ENCODE measurements at places on chromosomes 13 and 19.
A peak's percentile ranks its signal among the peaks of the same experiment; 100 is the strongest.

GRCh38 chr19:48591021-48591420 is 15.5 kb upstream of the SPACA4 start:
- DNase-seq, result no peak

GRCh38 chr13:44719857-44720671 is 143.9 kb upstream of the TSC22D1 start:
- DNase-seq, result no peak

DNA sequence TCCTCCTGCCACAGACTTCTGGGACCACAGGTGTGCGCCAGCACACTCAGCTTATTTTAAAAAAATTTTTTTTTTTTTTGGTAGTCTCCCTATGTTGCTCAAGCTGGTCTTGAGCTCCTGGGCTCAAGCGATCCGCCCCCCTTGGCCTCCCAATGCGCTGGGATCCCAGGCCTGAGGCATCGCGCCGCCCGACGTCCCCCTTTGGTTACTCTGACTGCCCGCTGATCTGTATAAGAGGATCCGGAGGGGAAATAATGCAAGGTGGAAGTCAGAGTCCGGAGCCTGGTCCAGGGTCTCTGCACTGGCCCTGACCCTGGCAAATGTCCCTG is 486 bp upstream of the ZNF805 start:
- no peak for DNase-seq

DNA sequence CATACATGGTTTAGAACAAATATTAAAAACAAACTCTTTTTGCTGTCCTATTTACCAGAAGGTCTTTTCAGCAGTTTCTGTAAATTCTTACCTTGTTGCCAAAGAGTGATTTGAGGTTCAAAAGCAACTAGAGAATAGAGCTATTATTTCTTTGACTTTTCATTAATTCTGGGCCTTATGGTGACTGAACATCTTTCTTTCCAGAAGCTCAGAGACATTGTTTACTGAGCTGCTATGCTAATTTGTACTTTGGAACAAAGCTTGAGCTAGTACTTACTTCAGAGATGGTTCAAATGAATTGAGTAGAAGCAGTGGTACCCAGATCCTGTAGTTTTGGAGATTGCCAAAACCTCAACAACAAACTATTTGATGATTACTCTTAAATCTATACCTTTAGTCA is 331.2 kb downstream of the SPRY2 start:
- no peak for DNase-seq

GRCh38 chr13:61084988-61085387 is 330.7 kb downstream of the PCDH20 start:
- DNase-seq, result no peak

DNA sequence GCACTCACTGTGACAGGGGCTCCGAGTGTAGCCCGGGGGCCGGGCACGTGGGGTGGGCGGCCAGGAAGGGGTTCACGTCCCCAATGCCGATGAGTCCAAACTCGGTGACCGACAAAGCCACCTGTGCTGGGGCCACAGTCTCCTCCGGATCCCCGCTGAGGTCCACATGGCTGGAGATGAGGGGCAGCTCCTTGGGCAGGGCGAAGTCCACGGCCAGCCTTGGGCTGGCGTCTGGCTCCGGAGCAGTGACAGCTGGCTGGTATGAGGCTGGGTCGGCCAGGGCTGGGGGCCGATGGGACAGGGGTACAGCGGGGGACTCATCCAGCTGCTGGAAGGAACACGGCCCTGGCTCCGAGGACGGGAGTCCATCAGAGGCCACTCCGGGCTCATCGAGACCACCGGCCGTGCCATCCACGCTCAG is 15.9 kb upstream of the PLPP2 start:
- no peak for DNase-seq

DNA sequence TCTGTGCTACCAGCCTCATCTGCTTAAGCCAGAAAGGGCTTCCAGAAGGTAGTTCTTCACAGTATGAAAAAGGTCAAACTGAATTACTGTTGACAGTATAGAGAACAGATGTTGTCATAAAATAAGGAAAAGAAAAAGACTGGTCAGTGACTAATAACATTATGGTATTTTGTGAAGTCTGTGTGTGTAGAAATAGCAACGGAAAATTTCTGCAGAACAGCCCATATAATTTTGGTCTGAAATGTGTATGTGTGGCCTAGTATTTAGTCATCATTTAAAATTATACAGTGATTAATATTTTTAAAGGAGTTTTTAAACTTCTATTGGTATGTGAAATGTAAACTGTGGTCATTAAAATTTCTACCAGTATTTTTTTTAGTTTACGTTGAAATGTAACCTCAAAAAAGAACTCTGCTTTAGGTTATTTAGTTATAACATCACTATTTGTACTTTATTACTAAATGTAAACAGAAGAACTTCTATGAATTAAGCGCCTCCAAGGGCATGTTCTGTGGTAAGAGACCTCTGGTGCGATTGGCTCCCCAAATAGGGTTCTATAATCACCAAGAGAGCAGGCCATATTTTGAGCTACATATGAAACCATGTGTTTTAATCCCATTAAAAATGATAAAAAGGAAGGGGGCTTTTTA is 3.3 kb upstream of the GPR183 start:
- no peak for DNase-seq

DNA sequence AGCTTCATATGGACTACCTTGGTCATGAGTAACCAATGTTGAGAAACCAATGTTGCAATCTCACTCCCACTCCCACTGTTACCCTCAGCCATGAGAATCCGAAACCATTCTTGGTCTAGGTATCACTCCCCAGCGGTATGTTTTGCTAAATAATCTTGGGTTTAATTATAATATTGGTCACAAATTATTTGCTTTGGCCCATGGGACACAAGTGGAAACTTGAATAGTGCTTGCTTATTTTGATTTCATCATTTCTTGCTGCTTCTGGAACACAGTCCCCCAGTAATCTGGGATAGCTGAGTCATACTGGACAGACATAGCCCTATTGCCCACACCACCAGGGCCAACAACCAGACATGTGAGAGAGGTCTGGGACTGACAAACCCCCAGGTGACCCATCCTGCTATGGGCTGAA is 171.6 kb upstream of the IPO5 start:
- DNase-seq, result no peak

- no peak for DNase-seq
Measured at GRCh38 chr13:89239361-89240127, 1568.4 kb downstream of the SLITRK5 start.

DNA sequence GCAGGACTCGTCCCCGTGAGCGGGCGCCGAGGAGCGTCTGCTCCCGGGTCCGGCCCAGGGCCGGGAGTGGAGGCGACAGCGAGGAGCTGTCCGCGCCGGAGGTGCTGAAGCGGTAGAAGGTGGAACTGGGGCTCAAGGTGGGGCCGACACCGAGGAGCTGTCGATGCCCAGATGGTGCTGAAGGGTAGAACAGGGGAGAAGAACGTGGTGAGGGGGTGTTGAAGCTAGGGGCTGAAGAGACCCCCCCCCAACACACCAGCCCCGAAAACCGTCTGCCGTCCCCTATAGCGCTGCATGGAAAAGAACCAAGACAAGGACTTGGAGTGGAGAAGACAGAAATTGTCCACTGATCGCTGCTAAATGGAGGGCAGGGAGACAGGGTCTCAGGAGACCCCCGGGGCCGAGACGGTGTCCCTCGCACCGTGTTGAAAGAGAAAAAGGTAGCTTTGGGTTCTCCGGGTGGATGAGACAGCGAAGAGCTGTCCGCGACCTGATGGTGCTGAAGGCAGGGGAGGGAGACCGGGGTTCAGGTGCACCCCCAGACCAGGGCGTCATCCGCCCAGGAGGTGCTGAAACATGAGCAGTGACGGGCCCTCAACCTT is 7.1 kb upstream of the PDE4C start:
- no peak for DNase-seq

- no peak for DNase-seq
Measured at GRCh38 chr19:8367327-8368001, 3.5 kb downstream of the ANGPTL4 start.

GRCh38 chr19:31317570-31317969 is 31.7 kb downstream of the TSHZ3 start:
- DNase-seq, result no peak

DNA sequence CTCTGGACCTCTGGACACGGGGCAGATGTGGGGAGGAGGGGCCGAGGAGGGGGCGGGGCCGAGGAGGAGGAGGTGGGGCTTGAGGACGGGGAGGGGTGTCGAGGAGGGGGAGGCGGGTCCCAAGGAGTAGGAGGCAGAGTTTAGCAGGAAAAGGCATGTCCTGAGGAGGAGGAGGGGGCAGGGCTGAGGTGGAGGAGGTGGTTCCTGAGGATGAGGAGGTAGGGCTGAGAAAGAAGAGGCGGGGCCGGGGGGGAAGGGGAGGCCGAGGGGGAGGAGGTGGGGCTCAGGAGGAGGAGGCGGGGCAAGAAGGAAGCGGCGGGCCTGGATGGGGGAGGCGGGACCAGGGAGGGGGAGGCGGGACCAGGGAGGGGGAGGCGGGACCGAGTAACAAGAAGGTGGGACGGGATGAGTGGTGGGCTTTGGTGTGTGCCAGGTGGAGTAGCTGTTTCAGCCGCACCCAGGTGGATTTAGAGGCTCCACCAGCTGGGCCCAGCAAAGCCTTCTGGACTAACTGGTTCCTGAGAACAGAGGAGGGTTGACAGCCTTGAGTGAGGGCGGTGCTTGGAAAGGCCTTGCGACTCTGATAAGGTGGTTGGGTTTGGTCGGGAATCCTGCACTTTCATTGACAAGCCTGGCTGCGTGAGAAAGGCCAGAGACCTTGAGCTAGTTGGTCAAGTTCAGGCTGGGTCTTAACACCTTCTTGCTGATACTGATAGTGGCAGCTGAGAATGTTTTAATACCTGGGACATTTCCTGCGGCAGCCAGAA is 7.7 kb downstream of the TECR start:
- no peak for DNase-seq

GRCh38 chr19:35354898-35355297 is 3.4 kb upstream of the FFAR3 start:
- no peak for DNase-seq

DNA sequence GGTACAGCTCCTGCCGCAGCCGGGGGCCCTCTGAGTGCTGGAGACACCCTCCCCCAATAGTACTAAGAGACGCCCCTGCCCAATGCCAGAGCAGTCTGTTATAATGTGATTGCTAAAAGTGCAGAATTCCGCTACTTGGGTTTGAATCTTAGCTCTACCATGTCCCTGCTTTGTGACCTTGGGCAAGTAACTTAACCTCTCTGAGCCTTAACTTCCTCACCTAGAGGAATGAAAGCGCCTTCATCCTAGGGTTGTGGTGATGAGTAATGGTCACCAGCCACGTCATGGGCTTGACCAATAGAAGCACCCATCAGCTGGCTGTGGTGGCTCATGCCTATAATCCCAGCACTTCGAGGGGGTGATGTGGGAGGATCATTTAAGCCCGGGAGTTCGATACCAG is 6.5 kb downstream of the PLEKHG2 start:
- no peak for DNase-seq

DNA sequence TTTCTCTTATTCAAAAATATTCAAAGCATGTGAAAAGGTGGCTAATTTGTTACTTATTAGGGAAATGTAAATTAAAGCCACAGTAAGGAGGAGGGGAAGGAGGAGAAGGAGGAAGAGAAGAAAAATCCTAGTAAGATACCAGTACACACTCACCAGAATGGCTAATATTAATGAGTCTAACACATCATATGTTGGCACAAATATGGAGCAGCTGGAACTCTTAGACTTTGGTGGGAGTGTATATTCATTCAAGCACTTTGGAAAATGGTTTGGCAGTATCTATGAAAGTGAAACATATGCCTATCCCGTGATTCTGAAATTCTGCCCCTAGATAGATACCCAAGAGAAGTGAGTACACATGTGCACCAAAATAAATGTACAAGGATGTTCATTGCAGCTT is 38.1 kb upstream of the RGCC start:
- DNase-seq, result no peak

DNA sequence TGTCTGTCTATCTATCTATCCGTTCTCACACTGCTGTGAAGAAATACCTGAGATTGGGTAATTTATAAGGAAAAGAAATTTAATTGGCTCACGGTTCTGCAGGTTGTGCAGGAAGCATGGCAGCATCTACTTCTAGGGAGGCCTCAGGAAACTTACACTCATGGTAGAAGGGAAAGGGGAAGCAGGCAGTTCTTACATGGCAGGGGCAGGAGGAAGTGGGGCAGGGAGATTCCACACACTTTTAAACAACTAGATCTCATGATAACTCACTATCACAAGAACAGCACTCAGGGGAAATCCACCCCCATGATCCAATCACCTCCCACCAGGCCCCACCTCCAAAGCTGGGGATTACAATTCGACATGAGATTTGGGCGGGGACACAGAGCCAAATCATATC is 105.3 kb downstream of the SLC10A2 start:
- DNase-seq, result no peak

GRCh38 chr19:38032151-38032550 is 125.1 kb downstream of the SIPA1L3 start:
- DNase-seq, result no peak

GRCh38 chr19:16612636-16613035 is 15.4 kb downstream of the MED26 start:
- no peak for DNase-seq

DNA sequence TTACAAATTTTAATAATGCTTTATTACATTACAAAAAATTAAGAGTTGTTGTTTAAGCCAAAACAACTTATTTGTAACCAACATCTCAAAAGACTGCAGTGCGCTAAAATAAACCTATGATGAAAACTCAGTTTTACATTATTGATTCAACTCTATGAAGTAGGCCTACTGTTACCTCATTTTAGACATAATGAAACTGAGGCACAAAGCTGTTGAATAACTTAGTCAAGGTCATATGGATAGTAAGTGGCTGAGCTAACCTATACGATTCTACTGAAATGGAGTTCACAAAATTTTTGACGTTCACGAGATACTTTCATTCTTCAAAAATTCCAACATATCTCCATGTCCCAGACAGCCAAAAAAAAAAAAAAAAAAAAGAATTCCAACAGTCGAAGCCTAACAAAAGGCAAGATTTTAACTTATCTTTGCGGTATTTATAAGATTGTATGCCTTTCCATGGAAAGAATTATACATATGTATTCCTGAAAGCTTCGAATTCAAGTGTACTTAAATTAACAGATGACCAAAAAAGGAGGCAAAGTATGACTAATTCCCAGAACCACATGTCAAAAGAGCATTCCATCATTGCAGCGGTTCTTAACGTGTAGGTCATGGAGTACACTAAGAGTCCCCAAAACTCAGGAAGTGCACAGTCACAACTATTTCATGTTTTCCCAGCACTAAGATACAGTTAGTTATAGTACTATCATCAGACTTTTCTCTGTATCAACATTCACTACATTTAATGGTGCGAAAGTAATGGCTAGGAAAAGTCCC is 69.4 kb downstream of the PSPC1 start:
- peak; percentile 48 for DNase-seq

DNA sequence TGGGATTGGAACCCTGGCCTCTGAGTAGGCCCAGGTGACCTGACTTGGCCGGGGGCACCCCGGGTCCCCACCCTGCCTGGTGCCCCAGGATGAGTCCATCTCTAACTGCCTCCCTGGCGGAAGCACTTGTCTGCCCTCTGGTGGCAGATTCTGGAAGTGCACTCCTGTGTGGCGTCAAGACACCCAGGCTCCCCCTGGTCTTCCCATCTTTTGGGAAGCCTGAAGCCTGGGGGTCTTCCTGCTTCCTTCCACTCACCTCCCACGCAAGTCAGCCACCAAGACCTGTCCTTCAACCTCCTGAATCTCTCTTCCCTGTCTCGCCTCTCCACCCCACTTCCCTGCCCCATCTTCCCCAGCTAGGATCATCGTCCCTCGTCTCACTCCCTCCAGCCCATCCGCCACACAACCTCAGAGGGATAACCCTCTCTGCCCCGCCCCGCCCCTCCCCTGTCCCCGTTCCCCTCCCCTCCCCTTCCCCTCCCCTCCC is 7.4 kb downstream of the RABAC1 start:
- DNase-seq, result no peak

Data from glomerular endothelial cell (primary cell).